NB4 (cell line): ENCODE measurements at places on chromosomes 3 and 15.

GRCh38 chr3:12681089-12681942 lies 17.4 kb upstream of the RAF1 start:
- no peak for DNase-seq

- no peak for DNase-seq
Measured at GRCh38 chr15:91192690-91193377, 92.8 kb downstream of the SV2B start.

DNA sequence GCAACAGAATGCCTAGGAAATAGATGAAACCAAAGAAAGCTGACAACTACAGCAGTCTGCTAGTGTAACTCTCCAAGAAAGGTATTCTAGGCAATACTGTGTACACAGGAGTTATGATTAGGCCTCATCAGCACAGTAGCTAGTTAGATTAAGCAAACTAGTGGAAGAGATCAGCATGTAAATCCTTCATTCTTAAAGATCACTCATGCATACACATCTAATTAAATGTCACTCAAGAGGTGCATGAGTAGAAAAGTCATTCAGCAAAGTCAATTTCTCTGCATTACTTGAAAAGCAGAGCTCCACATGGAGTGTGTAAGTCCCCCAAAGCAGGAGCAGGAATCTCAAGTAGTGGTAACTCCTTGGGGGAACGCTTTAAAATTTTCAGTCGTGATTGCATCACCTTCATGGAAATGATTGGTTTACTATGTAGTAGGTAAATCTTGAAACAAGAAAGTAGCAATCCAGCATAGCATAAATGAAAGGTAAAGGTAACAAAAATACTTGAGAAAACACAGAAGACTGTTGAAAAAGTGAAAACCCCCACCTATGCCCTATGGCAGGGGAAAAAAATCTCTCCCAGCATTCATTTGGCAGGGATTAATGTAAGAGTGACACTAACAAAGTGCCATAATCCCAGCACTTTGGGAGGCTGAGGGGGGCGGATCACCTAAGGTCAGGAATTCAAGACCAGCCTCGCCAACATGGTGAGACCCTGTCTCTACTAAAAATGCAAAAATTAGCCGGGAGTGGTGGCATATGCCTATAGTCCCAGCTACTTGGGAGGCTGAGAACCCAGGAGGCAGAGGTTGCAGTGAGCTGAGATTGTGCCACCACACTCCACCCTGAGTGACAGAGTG lies 29.4 kb upstream of the PPIB start:
- DNase-seq: no peak

GRCh38 chr15:92112711-92113110 lies 259.2 kb downstream of the SLCO3A1 start:
- no peak for DNase-seq

GRCh38 chr15:82793737-82794136 lies 12.1 kb downstream of the FSD2 start:
- DNase-seq: no peak

GRCh38 chr3:1214933-1215332 lies 122.1 kb downstream of the CNTN6 start:
- DNase-seq: no peak

DNA sequence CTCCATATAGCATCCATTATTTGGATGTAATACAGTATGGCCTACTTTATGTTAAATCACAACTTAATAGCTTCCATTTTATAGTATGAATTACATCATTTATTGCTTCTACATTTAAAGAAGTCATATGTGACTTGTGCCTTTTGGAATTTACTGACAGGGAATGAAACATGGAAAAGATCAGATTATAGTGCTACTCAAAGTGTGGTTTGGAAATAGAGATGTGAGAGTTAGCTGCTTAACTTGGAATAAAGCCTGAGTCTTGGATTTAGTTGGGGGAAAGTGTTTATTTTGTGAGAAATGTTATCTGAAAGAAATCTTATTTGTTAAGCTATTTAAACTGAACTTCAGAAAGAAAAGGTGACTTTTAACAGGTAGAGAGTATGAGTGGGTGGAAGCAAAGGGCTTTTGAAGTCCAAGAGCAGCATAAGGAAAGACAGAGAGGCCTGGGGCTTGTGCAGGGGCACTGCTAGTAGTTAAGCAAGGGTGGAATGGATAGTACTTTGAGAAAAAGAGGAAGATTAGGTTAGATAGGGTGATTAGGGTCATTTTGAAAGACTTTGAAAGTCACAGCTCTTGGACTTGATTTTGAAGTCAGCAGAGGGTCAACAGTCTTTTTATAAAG lies 60.5 kb downstream of the SLMAP start:
- DNase-seq: peak; percentile 56

DNA sequence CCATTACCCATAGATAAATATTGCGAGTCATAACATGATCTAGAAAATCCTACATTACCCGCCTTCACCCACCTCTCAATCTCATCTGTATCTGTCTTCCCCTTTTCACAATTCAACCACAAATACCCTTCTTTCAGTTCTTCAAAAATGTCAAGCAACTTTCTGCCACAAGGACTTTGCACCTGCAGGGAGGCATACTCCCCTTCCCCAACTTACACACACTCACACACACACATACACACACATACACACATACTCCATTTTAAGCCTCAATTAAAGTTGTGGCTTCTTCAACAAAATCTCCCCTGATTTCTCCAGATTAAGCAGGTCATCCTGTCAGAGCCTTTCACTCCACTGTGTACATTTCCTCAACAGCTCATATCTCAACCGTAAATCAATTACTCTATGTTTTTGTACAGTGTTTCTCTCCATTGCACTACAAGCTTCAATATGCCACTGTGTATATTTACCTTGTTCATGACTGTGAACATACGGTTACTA lies 33.1 kb upstream of the CCDC50 start:
- DNase-seq: no peak

DNA sequence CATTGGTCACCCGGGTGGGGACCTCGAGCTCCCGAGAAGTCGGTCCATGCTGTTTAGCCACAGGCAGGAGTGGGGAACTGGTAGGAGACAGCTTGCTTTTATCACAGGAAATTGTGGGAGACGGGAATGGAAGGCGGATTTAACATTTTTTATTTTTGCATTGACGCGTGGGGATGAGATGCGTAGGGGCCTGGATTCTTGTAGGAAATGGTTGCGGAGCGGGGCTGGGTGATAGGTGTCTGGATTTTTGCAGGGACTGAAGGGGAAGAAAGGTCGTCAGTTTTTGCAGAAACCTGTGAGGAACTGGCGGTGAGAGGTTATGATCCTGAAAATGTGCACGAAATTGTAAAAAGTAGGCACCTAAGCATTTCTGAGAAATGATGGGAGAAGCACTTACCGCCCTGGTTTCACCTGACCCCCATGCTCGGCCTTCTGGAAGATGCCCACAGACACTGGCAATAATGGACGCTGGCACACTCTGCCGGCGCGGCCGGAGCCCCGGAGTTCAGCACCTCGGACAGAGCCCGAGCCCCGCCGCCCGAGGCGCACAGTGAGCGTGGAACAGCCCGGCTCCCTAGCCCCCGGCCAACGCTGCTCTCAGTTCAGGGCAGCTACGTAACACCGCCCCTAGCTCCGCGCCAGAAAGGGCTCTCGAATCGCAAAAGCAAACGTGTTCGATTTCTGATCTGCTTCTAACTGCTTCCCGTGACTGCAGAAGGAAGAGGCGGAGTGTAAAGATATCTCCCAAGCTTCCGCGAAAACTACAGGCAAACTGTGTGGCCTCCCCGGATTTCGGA lies 928 bp downstream of the ANKRD34C start:
- DNase-seq: peak; percentile 37

GRCh38 chr3:124999897-125000435 lies 55.8 kb downstream of the HEG1 start:
- DNase-seq: no peak

- DNase-seq: no peak
Measured at GRCh38 chr3:75015280-75015679, 400.8 kb upstream of the CNTN3 start.

DNA sequence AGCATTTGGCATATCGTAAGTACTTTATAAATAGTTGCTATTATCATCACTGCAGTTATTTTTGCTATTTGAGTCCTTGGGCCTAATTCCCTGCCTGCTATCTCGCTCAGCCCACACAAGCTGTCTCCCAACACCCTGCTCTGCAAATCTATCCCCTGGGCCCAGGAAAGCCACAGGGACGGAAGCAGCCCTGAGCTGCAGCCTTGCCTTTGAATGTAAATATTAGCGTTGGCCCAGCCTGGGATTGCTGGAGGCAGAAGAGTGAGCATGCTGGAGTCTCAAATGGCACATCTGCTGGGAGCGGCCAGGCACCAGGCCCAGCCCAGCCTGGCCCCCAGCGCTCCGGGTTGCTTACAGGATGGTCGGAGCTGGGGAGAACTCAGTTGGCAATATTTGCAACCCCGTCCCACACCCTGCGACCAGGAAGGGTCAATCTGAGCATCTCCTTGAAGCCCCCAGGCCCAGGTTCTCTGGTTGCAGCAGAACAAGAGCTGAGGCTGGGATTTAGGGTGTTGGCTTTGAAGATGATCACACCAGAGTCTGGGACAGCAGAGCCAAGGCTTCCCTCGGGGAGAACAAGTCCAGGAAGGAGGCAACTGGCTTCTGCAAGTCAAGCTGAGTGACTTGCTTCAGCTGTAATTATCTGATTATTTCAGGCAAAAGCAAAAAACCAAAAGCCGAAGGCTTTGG lies 529.6 kb downstream of the SHQ1 start:
- DNase-seq: no peak

DNA sequence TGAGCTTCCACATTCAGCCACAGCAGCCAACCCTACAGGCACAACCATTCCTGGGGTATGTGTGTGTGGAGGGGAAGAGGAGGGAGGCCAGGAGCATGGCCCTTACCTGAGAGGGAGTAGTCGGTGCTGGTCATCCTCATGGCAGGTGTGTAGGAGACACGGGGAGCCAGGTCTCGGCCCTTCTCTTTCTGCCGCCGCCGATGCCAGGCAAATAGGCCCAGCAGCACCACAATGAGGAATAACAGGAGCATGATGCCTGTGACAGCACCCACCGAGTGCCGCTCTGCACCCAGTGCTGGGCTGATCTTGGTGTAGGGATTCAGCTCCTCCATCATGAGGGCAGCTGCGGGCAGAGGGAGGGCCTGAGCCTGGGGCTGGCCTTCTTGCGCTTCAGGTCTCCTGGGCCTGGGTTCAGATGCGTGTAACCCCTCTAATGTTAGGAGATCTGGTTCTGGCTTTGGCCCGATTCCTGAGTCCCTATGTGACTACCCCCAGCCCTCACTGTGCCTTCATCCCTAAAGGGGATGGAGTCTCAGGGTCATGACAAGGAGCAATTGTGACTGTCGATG lies 44.4 kb downstream of the RAB11A start:
- DNase-seq: no peak

- no peak for DNase-seq
Measured at GRCh38 chr3:142356818-142357217, 91.0 kb downstream of the XRN1 start.

DNA sequence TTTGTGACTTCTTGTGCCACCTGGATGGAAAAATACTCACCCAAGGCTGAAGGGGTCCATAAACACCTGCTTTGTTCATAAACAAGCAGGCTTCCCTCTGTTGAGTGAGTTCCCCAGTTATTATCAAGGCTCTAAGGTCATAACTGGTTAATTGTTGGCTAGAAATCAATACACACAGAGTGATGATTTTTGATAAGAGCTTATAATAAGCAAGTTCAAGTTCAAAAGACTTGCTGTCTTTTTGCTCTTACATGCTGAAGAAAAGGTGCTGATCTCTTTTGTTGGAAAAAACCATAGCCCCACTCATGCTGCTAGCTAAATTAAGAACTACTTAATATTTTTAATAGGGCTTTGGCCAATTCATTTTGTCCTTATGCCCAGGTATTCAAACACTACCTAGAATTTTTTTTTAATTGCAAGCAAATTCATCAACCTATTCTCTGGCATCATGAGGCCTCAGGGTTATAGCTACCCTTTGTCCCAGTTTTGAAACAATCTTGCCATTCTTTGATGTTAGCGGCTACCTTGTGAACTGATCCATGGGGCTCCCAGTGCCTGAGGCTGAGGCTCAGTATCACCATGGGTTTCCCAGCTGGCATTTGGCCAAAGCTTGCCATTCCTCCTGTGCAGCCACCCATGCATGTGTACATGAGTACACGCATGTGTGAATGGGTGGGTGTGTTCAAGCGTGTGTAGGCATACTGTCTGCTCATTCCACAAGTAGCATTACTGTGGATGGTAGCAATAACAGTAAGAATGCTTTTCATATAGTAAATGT lies 127.6 kb upstream of the LPP start:
- DNase-seq: no peak

GRCh38 chr3:156413293-156413892 lies 141.5 kb downstream of the SSR3 start:
- DNase-seq: no peak

DNA sequence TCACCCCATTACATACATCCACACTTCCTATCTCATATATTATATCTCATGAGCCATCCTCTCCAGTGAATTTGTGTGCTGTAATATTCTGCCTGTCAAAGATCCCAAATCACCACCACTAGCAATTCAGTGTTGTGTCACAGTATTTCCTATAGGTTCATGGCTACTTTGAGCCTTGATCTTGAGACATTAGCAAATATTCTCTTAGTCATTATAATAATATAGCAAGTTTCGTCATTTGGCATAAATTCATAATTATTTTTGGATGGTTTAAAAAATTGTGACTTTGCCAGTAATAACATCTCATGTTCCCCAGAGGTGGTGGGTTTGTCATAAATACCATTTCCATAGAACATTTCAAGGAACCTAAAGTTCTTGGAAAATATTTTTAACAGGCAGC lies 47.7 kb downstream of the CMSS1 start:
- DNase-seq: no peak

DNA sequence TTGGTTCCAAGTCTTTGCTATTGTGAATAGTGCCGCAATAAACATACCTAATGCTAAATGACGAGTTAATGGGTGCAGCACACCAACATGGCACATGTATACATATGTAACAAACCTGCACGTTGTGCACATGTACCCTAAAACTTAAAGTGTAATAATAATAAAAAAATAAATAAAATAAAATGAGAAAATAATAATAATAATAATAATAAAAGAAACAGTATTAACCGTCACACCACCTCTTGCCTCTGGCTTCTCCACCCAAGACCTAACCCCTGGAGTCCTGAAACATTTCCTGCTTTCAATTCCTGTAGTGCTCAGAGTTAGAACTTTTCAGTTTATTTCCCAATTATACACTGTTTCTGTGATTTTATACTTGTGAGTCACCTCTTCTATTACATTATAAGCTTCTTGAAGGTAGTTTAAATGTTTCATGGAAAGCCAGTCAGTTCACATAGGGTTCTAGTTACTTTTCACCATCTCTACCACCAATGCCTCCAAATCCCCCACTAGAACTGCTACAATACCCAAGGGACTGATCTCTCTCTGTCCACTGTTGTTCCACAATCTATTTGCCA lies 18.4 kb upstream of the GHSR start:
- DNase-seq: no peak

- no peak for DNase-seq
Measured at GRCh38 chr3:180116658-180117057, 79.9 kb upstream of the PEX5L start.

GRCh38 chr15:69522361-69522760 lies 69.7 kb downstream of the RPLP1 start:
- DNase-seq: no peak

- DNase-seq: no peak
Measured at GRCh38 chr15:51103330-51103729, 8.6 kb upstream of the TNFAIP8L3 start.

GRCh38 chr3:88076712-88077111 lies 17.7 kb downstream of the ZNF654 start:
- DNase-seq: no peak

GRCh38 chr3:177725165-177725564 lies 527.9 kb upstream of the TBL1XR1 start:
- peak; percentile 43 for DNase-seq
